Inflammatory macrophage treated with lipopolysaccharide for 4 hours (primary cell): ENCODE measurements at places on chromosomes 3 and 15.

GRCh38 chr15:62569460-62570404 lies 404.6 kb upstream of the C2CD4B start:
- peak; percentile 24 for DNase-seq

DNA sequence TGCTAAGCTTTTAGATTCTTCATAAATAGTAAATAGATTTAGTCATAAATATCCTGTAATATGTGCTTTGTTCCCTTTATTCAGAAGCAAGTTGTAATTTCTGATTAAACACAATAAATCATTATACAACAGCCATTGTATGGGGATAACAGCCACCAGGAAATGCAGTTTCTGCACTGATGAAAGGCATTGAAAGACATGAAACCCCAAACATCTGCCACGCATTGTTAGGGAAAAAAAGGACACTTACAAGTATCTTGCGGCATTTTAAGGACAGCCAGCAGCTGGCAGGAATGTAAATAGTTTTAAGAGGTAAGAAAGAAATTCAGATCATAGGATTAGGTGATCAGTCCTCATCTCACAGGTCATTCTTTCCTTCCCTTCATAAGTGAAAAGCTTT lies 801.1 kb upstream of the LMCD1 start:
- no peak for DNase-seq

GRCh38 chr15:98801234-98801561 lies 152.9 kb downstream of the IGF1R start:
- DNase-seq = no peak

DNA sequence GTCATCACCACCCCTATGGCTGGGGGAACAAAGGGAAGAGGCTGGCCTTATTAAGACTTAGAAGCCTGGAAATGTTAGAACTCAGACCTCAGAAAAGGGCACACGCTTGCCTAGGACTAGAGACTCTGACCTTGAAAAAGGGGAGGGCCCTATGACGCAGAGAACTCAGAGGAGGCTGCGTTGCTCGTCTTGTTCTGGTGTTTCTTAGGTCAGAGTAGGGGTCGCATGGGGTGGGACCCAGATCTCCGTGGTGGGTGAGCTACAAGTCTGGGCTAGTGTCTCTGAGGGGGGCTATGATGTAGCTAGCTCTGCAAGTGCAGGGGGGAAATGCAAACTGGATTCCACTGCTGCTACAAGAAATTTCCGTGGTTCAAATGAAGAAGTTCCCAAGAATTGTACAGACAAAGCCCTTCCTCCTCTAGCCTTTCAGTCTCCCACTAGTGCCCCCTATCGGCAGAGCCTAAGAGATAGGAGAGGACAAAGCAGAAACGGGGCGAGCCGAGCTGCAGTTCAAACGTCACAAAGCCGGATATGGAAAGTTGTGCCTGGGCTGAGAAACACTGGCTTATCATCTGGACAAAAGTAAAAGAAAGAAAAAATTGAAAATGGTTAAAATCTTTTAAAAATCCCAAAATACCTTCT lies 392.9 kb upstream of the ROBO2 start:
- no peak for DNase-seq

DNA sequence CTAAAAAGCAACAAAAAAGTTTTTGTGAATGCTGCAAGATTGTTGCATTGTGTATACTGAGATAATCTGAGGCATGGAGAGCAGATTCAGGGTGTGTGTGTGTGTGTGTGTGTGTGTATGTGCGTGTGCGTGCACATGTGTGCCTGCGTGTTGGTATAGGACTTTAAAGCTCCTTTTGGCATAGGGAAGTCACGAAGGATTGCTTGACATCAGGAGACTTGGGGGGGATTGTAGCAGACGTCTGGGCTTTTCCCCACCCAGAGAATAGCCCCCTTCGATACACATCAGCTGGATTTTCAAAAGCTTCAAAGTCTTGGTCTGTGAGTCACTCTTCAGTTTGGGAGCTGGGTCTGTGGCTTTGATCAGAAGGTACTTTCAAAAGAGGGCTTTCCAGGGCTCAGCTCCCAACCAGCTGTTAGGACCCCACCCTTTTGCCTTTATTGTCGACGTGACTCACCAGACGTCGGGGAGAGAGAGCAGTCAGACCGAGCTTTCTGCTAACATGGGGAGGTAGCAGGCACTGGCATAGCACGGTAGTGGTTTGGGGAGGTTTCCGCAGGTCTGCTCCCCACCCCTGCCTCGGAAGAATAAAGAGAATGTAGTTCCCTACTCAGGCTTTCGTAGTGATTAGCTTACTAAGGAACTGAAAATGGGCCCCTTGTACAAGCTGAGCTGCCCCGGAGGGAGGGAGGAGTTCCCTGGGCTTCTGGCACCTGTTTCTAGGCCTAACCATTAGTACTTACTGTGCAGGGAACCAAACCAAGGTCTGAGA lies 4.7 kb downstream of the BHLHE40 start:
- DNase-seq = peak; percentile 82

DNA sequence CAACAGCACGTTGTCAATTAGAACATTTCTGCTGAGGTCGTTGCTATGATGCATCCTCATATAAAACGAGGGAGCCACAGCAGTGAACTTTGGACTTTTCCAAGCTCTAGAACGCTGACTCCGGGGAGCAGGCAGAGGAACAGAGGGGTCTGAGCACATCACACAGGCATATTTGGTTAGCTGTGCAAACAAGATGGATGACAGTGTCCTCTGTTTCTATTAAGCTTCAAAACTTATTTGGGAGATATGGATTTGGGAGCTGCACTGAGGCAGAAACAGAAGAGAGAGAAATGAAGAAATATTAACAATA lies 278.0 kb upstream of the TBL1XR1 start:
- no peak for DNase-seq

GRCh38 chr15:83249030-83249343 lies 35.5 kb downstream of the BNC1 start:
- DNase-seq = no peak

DNA sequence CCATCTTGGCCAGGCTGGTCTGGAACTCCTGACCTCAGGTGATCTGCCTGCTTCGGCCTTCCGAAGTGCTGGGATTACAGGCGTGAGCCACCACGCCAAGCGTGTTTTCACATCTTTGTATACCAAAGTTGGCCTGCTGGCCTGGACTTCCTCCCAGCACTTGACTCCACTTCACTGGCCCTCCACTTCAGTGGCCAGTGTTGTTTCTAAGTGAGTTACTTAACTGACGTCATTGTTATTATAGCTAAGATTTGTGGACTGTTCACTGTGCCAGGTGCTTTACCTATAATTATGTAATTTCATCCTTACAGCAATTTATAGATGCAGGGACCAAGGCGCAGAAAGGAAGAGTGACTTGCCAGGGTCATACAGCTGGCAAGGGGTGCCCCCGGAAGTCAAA lies 52.0 kb downstream of the HRH1 start:
- no peak for DNase-seq

DNA sequence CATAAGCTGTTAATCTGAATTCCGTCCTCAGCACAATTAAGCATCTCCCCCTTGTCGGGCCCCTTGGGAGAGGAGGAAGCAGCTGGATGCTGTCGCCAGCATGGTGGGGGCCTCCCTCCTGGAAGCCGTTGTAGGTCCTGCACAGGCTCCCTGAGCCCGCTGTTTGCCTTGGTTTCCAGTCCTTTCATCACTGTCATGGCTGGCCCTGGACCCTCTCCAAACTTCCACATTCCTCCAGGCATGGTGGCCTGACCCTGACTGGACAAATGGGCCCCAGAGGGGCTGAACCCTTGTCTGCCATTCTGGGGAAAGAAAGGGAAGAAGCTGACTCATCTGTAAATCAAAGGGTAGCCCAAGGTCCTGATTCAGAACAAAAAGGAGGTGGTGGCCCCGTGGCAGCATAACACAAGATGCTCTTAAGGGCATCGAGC lies 300.5 kb upstream of the LRRFIP2 start:
- no peak for DNase-seq

DNA sequence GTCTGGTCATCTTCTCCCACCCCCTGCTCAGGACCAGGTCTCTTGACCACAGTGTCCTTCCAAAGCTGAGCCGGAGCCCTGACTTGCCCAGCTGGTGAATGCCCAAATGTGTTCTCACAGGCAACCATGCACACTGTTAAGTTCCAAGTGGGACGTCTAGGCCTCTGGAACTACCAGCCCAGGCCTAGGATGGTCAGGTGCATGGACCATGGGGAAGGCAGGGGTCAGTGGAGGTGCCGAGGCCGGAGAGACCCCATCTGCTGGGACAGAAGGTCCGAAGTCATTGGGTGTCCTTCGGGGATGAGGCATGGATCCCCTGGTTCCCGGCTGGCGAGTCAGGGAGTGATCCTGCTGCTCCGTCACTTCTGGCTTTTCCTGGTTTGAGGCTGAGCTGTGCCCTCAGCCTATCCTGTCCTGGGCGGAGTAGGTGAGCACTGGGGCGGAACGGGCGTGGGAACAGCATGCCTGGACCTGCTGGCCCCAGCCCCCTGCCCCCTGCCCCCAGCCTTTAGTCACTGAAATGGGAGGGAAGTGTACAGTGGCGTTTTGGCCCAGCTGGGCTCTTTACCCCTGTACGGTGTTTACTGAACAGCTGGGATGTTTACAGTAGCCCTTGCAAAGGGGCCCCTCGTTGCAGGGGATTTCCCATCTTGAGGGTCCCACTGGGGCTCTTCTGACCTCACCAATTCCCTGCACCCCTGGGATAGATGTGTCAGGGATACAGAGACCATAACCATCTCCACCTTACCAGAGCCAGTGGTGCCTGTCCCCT lies 12.1 kb downstream of the SEMA3F start:
- no peak for DNase-seq
